T-helper 17 cell (primary cell): ENCODE measurements at places on chromosomes 2 and 18.

GRCh38 chr2:209940936-209941335 is 61.5 kb upstream of the RPE start:
- no peak for DNase-seq
- H3K27me3 ChIP-seq = peaks cover 16% of the 10 kb centered on the region
- no peaks in the 10 kb centered on the region for H3K36me3 ChIP-seq
- H3K27ac ChIP-seq = no peak overlapping the region
- peaks cover under 1% of the 10 kb centered on the region for H3K4me1 ChIP-seq

DNA sequence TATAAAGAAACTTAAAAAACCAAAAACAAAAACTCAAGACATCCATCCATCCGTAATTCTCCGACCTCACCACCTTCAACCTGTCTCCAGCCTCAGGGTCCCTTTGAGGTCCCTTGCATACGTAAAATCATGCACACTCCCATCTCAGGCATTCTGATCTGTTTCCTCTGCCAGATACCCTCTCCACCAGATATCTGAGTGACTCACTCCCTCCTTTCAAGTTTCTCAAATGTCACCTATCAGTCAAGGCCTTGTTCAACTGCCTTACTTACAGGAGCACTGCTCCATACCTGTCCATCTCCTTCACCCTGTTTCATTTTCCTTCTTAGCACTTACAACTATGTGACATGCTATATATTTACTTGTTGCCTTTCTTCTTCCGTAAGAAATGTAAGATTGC is 369.3 kb downstream of the NBAS start:
- DNase-seq = no peak
- H3K27ac ChIP-seq = no peak overlapping the region
- peaks cover 4% of the 10 kb centered on the region for H3K4me1 ChIP-seq
- H3K36me3 ChIP-seq = peaks cover 7% of the 10 kb centered on the region
- no peaks in the 10 kb centered on the region for H3K27me3 ChIP-seq

- no peaks in the 10 kb centered on the region for H3K36me3 ChIP-seq
- no peaks in the 10 kb centered on the region for H3K4me1 ChIP-seq
- DNase-seq = no peak
- peaks cover 34% of the 10 kb centered on the region for H3K27me3 ChIP-seq
- H3K4me3 ChIP-seq = no peak overlapping the region
Observed at GRCh38 chr2:149613704-149614103, 26.1 kb upstream of the MMADHC start.

DNA sequence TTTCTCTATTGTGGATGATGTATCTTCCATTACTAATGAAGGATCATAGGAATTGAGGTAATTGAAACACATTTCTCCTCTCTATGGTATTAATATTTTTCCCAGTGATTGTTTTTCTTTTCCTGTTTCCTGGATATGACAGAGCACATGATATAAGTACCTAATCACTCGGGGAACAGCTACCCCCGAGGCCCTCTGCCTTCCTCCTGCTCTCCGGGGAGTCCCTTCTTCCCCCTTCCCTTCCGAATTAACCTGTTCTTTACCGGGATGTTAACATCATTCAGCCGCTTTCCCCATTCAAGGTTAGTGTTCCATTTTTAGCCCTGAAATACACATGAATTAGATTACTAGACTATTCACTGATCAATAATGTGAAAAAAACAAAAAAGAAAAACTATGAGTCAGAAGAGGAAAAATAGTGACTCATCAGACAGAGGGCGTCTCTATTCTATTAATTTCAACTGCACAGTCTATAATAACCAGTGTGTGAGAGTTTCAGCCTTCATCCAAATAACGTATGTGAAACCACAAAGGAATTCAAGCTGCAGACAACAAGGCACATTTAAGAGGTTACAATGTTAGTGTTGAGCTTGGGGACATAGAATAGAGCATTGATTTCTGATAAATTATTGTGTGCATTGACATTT is 450.8 kb downstream of the DLGAP1 start:
- no peak overlapping the region for H3K27ac ChIP-seq
- H3K36me3 ChIP-seq = peaks cover 2% of the 10 kb centered on the region
- H3K4me3 ChIP-seq = no peak overlapping the region
- H3K4me1 ChIP-seq = peaks cover 6% of the 10 kb centered on the region

DNA sequence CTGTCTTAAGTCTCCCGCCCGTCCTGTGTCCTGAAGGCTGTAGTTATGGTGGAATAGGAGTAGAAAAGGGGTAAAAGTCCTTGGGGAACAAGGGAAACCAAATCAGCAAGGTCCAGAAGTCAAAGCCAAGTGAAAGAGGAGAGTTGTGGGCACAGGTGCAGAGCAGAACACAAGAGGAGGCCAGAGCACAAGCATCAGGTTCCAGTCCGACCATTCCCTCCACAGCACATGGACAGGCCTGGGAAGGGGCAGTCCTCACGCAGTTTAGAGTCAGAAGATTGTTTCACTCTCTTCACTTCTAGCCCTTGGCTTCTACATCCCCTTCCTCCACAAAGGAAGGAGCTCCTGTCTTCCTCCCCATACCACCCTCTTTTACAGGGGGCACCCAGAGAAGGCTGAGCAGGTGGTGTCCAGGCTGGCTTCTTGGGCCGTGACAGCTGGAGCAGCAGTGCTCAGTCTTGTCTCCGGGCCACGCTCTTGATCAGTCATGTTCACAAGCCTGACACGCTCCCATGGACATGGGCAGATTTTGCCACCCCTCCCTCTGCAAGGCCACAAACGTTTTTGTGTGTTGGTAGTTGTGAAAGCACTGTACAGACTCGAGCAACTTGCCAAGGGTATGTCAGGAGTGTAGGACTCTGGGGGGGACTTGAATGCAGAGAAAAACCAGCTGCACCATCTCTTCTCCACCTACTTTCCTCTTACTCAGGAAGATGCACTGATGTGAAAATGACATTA is 138.5 kb upstream of the DAPL1 start:
- no peaks in the 10 kb centered on the region for H3K27me3 ChIP-seq
- H3K4me3 ChIP-seq = no peak overlapping the region
- peaks cover 2% of the 10 kb centered on the region for H3K36me3 ChIP-seq
- DNase-seq = no peak
- H3K27ac ChIP-seq = no peak overlapping the region

DNA sequence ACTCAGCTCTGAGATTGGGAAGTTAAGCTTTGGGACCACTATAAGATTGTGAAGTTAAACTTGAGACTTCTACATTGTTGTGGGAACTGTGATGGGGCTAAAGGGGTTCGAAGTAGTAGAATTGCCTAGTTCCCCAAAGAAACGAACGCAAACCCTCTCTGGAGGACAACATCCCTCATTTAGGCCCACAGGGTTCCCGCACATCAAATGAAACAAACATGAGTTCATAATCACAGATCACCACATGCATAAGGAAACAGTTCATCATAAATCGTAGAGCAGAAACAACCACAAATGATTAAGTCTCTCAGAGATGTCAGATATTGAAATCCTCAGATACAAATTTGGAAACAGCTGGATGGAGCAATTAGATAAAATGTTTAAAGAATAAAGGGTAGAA is 55.9 kb upstream of the HPCAL1 start:
- H3K4me3 ChIP-seq = no peak overlapping the region
- H3K27ac ChIP-seq = no peak overlapping the region
- no peaks in the 10 kb centered on the region for H3K27me3 ChIP-seq
- no peaks in the 10 kb centered on the region for H3K36me3 ChIP-seq
- H3K4me1 ChIP-seq = no peaks in the 10 kb centered on the region
- DNase-seq = no peak

- H3K27me3 ChIP-seq = no peaks in the 10 kb centered on the region
- no peak overlapping the region for H3K4me3 ChIP-seq
- peaks cover 29% of the 10 kb centered on the region for H3K4me1 ChIP-seq
Observed at GRCh38 chr2:216017365-216017764, 4.0 kb upstream of the MREG start.
